ENCODE measurements at places on chromosomes 1 and 21. TPM values are rescaled to one million over a fixed set of nuclear protein-coding genes. Genes with fewer than 3 reads are reported as not detected.
A peak's percentile ranks its signal among the peaks of the same experiment; 100 is the strongest.

RGS16 gene
- total RNA-seq: 50.2 TPM

FCRL4 gene
- not detected for total RNA-seq

KPRP gene
- not detected for total RNA-seq

CELSR2 gene
- 4.3 TPM for total RNA-seq

KRTAP13-2 gene
- not detected for total RNA-seq

DNAI4 gene
- 1.7 TPM for total RNA-seq

LPAR3 gene
- not detected for total RNA-seq

- H3K36me3 ChIP-seq: peaks cover 34% of the 10 kb centered on the region
- H3K27me3 ChIP-seq: peaks cover 7% of the 10 kb centered on the region
- H3K4me1 ChIP-seq: peaks cover 25% of the 10 kb centered on the region
- no peak for DNase-seq
- H3K4me3 ChIP-seq: no peak overlapping the region
Measured at GRCh38 chr21:44847261-44848056, 26.0 kb downstream of the PTTG1IP start.

- no peak overlapping the region for H3K4me3 ChIP-seq
- no peaks in the 10 kb centered on the region for H3K27me3 ChIP-seq
- peaks cover 47% of the 10 kb centered on the region for H3K36me3 ChIP-seq
- H3K27ac ChIP-seq: no peak overlapping the region
- peaks cover 12% of the 10 kb centered on the region for H3K4me1 ChIP-seq
Measured at GRCh38 chr1:112923959-112924349, 32.0 kb downstream of the SLC16A1 start.

GRCh38 chr1:222529181-222529580 is 18.7 kb downstream of the HHIPL2 start:
- peaks cover 15% of the 10 kb centered on the region for H3K27me3 ChIP-seq
- no peaks in the 10 kb centered on the region for H3K4me1 ChIP-seq
- no peak for DNase-seq
- H3K36me3 ChIP-seq: no peaks in the 10 kb centered on the region
- no peak overlapping the region for H3K27ac ChIP-seq
- no peak overlapping the region for H3K4me3 ChIP-seq

DNA sequence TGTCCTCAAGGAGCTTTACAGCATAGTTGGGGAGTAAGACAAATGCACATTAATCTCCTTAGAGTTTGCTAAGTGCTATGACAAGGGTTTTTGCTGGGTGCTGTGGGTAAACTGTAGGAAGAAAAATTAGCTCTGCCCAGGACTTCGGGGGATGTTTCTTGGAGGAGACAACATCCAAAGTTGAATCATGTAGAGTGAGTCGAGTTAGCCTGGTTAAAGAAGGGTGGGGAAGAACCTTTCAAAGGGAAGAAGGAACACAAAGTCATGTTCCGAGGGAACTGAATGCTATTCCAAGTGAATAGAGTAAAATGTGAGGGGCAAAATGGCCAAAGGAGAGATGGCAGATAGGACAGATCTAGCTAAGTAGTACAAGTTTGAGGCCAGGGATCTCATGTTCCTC is 17.1 kb downstream of the SPRTN start:
- peaks cover 37% of the 10 kb centered on the region for H3K36me3 ChIP-seq
- no peak for DNase-seq
- H3K4me3 ChIP-seq: no peak overlapping the region
- no peak overlapping the region for H3K27ac ChIP-seq

GRCh38 chr1:39500862-39501389 is 9.5 kb downstream of the BMP8A start:
- H3K4me3 ChIP-seq: no peak overlapping the region
- no peak overlapping the region for H3K27ac ChIP-seq
- DNase-seq: no peak

GRCh38 chr1:159751031-159751430 is 29.7 kb upstream of the DUSP23 start:
- no peak overlapping the region for H3K4me3 ChIP-seq
- no peaks in the 10 kb centered on the region for H3K27me3 ChIP-seq
- no peak overlapping the region for H3K27ac ChIP-seq
- no peak for DNase-seq
- no peaks in the 10 kb centered on the region for H3K4me1 ChIP-seq

GRCh38 chr1:178323067-178323466 is 173.7 kb downstream of the CLEC20A start:
- H3K27ac ChIP-seq: no peak overlapping the region
- peaks cover 1% of the 10 kb centered on the region for H3K27me3 ChIP-seq
- no peak overlapping the region for H3K4me3 ChIP-seq

DNA sequence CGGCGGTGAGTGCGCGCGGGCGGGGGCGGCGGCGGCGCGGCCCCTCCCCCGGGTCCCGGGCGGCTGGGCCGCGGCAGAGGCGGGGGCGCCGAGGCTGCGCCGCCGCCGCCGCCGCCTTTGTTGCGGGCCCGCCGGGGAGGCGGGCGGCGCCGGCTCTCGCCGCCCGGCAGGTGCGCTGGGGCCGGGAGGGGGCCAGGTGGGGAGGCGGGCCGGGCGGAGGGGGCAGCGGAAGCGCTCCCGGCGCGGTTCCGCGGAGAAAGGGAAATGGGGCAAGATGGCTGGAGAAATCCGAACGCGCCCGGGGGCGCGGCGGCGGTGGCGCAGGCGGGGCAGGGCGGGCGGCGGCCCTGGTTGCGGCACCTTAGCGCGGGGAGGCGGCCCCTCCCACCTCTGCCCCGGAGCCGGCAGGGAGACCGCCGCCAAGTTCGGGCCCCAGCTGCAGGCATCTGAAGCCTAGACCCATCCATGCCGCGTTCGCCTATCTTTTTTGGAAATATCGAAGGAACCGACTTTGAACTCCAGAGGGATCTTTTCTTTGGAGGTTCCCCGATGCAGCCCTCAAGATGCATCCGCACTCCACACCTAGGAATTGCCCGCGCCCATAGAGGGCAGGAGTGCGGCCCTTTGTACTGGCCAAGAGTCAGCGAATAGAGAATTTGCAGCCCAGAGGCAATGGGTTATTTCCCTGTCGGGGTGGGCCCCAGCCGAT is 479 bp downstream of the POGK start:
- peak; percentile 38 for DNase-seq
- peak overlapping the region; percentile 84 for H3K4me3 ChIP-seq
- peak overlapping the region; percentile 73 for H3K27ac ChIP-seq
- H3K36me3 ChIP-seq: peaks cover 49% of the 10 kb centered on the region
- H3K27me3 ChIP-seq: peaks cover 3% of the 10 kb centered on the region

- peaks cover 49% of the 10 kb centered on the region for H3K27me3 ChIP-seq
- no peak overlapping the region for H3K27ac ChIP-seq
Measured at GRCh38 chr1:157106813-157107189, 7.2 kb upstream of the ETV3L start.

DNA sequence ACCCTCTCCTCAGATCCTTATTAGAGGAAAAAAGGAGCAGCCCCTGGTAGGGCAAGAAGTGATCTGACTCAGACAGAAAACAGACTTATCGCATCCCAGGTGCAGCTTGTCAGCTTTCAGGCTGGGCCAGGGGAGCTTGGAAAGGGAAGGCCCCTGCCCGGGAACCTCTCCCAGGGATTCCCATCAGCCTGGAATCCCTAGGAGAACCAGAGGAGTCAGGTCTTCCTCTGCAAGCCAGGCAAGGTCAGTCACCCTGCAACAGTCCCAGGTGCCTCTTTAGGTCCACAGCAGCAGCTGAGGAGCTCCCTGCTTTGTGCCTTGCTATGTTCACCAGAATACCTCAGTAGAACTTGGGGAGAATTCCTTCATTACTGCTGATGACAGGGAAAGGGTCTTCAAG is 2.9 kb upstream of the PRAMEF12 start:
- no peak for DNase-seq
- H3K4me1 ChIP-seq: no peaks in the 10 kb centered on the region
- H3K36me3 ChIP-seq: no peaks in the 10 kb centered on the region
- no peak overlapping the region for H3K4me3 ChIP-seq

DNA sequence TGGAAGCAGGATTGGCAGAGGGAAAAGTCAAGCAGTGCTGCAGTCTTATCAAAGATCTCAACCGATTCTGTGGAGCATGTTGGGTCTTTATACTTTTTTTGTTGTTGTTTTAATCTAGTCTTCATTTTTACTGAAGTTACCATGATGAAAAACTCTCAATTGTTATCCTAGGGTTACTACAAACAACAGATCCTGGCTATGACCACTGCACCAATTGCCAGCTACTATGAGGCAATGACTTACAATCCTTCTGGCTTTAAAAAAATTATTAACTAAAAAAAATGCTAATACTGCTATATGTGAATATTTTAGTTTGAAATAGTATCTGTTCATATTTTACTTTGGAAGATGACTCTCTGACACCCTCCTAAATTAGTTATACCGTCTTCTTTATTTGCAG is 145.9 kb downstream of the CNIH3 start:
- H3K4me3 ChIP-seq: no peak overlapping the region
- H3K27me3 ChIP-seq: peaks cover 4% of the 10 kb centered on the region
- H3K27ac ChIP-seq: no peak overlapping the region
- no peaks in the 10 kb centered on the region for H3K4me1 ChIP-seq

All from activated T-helper 2 cell treated with anti-CD3 and anti-CD28 coated beads, Interferon-gamma antibody, Interleukin-2, Interleukin-4, amounts not matched to agents 10 μg/mL and 5 μg/mL and 100 μg/mL, durations not matched to agents 14 hours and 24 hours and 36 hours (primary cell).